H9 (cell line): ENCODE measurements at places on chromosomes 3 and 15.

GRCh38 chr15:38658431-38658830 is 93.8 kb upstream of the RASGRP1 start:
- no peak for DNase-seq

DNA sequence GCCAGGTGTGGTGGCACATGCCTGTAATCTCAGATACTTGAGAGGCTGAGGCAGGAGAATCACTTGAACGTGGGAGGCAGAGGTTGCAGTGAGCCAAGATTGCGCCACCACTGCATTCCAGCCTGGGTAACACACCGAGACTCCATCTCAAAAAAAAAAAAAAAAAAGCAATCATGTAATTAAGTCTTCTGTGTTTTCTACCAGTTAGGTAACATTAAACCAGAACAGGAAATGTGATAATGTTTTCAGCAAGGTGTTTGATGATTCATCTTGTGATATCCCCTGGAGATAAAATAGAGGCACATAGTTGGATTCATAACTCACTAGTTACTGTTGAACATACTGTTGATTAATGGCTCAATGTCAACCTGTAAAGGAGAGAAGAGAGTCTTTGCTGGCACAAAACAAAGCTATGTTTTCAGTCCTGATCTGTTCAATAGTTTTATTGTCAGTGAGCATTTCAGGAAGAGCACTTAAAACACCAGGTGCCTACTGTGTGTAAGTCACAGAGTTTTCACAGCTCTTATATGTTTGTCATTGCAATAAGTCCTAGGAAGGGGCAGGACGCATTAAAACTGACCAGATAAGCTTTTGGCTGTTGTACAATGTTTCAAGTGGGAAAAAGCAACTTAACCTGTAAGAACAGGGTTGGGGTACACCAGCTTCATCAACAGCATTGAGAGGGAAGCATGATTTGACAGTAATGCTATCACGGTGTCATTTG is 19.5 kb downstream of the DNAJB11 start:
- no peak for DNase-seq

- DNase-seq, result no peak
Measured at GRCh38 chr3:99009851-99010250, 108.4 kb upstream of the DCBLD2 start.

DNA sequence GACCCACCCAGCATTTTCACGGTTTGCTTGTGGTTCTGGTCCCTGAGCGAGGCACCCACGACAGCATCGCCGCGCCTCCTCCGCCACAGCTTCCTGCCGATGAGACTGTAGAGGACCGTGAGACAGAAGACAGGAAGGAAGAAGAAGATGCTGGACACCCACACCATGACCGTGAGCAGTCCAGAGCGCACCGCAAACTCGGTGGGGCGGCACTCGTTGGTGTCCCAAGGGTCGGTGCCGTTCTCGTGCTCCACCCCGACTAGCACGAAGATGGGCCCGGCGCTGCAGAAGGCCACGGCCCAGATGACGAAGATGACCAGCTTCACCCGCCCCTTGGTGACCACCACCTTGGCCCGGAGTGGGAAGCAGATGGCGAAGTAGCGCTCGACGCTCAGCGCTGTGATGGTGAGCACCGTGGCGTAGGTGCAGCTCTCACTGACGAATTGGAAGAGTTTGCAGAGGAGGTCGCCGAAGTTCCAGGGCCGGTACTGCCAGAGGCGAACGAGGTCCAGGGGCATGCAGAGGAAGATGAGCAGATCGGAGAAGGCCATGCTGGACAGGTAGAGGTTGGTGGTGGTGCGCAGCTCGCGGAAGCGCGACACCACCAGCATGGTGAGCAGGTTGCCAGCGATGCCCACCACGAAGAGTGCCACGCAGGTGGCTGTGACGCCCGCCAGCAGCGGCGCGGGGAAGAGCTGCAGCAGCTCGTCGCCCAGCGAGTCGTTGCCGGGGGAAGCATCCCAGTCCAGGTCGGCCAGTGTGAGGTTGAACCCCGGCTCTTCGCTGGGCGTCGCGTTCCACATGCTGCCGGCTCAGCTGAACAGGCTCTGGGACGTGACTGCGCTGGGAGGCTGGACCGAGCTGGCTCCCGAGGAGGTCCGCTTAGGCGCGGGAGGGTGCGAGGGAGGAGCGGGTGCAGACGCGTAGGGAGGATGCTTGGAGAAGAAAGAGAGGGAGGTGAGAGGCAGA is at the start of gene GHSR:
Gene GHSR, minus strand, starts transcription at position 846 of the 969 bp plus-strand sequence. Its CDS starts 43 bp downstream, at position 803.
- DNase-seq, result peak; percentile 44

- DNase-seq, result no peak
Measured at GRCh38 chr3:136171097-136171542, 25.0 kb downstream of the MSL2 start.

- DNase-seq, result no peak
Measured at GRCh38 chr3:133412183-133413132, 12.6 kb downstream of the BFSP2 start.

- no peak for DNase-seq
Measured at GRCh38 chr3:183764847-183765731, 60.3 kb downstream of the MAP6D1 start.

- peak; percentile 89 for DNase-seq
Measured at GRCh38 chr3:65953301-65953812, 85.4 kb downstream of the MAGI1 start.

GRCh38 chr15:65373163-65373651 is 4.6 kb downstream of the IGDCC3 start:
- DNase-seq, result peak; percentile 19

DNA sequence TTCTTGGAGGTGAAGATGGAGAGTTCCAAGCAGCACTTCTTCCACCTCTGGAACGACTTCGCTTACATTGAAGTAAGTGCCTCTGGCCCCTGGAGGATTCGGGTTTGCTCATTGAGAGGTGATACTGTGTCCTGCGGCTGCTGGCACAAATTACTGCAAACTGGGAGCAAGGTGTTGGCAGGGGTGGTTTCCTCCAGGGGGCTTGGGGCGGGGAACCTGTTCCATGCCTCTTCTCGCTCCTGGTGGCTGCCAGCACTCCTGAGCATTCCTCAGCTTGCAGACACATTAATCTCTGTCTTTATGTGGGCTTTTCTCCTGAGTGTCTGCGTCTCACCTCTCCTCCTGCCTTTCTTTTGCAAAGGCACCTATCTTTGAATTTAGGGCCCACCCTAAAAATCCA is 47.4 kb downstream of the MESD start:
- DNase-seq, result no peak

- no peak for DNase-seq
Measured at GRCh38 chr3:57017459-57017845, 43.0 kb upstream of the SPATA12 start.

GRCh38 chr3:178036451-178037144 is 499.6 kb upstream of the KCNMB2 start:
- DNase-seq, result no peak

GRCh38 chr3:137131081-137131480 is 173.3 kb downstream of the IL20RB start:
- DNase-seq, result no peak

- DNase-seq, result no peak
Measured at GRCh38 chr15:91278951-91279350, 178.9 kb downstream of the SV2B start.

- DNase-seq, result peak; percentile 59
Measured at GRCh38 chr3:147191795-147192385, 214.5 kb downstream of the ZIC4 start.

DNA sequence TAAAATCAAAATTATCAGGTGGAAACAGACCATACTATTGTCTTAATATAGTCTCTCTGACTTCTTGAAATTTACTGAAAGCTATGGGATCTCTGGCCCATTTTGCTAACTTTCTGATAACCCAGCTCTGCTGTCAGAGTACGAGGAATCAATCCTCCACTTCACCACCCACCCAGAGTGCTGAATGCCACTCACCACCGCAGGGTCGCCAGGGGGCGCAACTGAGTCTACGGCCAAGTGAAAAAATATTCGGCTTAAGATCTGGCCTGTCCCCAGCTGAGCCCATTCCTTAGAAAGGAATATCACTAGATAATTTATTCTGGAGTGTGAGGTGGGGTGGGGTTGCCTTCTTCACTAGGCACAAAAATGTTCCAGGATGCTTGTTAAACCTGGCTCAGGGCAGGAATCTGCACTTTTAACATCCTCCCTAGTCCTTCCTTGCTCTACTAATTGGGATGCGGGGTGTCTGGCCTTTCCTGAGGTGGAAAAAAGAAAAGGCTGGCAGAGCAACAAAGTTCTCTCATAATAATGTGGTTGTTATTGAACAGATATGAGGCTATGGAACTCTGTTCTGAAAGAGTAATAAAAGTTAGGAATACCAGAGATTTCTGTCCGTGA is 520.6 kb downstream of the MFSD1 start:
- DNase-seq, result peak; percentile 78
